MM.1S (cell line): ENCODE measurements at places on chromosomes 3 and 15.

- DNase-seq, result no peak
These were observed at the start of gene MUSTN1 for GRCh38 chr3:52834871-52835501. MUSTN1 (minus strand) TSS chr3:52835019; CDS start chr3:52834948, 71 bp downstream.

- no peak for DNase-seq
These were observed 708.4 kb upstream of the CBLB start for GRCh38 chr3:106577241-106577640.

- DNase-seq, result no peak
These were observed 97.0 kb downstream of the HHLA2 start for GRCh38 chr3:108393128-108393900.

- DNase-seq, result no peak
These were observed 126.8 kb downstream of the KCNAB1 start for GRCh38 chr3:156246961-156247725.

DNA sequence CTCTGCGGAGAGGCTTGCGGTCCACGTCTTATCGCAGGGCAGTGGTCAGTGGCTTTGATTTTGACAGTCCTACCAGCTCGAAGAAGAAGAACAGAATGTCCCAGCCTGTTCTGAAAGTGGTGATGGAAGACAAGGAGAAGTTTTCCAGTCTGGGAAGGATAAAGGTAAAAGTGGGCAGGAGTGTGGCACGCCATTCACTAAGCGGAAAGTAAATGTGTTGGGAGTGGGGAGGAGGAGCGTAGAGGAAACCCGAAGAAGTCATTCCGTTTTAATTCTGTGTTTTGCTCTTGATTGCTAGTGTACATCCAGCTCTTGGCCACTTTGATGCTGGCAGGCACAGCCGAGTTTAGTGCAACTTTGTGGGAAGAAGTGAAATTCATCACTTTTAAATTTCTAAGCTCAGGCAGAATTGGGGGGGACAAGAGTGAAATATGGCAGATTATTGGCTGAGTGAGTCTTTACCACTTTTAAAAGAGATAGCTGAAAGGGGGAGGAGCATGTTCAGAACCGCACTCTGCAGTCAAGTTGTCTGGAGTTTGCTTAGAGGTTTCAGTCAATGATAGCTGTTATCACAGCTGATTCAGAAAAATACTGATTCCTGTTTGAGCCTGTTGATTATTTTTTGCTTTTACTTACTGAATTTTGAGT is 1.8 kb downstream of the ARHGEF26 start:
- DNase-seq, result peak; percentile 70

DNA sequence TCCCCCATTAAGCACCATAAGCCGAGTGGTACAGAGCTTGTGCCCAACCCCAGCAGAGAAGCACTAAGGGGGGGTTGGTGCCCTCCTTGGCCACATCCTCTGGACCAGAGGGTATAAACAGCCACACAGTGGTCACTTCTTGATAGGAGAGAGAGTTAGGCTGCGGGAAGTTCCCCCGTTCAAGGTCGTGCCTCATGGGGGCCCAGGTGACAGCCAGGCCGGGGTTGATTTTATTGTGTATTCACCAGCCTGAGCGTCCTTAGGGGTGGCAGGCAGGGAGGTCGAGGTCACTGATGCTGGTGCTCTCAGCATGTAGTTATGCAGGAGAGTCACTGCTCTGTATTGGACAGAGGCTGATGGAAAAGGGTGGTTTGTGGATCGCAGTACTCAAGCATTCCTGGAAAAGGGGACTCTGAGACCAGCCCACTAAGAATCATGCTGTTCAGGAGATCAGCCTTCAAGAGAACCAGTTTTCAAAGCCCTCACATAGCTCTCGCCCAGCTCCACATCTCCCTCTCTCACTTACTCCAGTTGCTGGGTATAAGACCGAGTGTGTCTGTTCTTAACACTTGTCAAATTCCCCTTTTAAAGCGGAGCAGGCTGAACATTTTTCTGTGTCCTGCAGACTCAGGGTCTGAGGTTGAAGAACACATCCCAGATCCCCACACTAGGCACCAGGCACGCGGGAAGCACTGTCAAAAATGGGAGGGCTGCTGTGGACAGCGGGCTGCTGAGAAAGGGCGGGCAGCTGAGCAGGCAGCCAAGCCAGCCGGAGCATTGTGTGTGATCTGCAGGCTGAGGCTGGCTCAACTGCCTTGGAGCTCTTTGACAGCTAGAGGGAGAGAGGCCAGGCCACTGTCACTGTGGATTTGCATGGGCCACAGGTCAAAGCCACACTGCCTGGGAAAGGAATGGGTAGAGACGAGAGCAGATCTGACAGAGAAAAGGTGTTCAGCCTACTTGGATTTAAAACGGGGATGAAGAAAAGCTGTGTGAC is 279.3 kb upstream of the LRRFIP2 start:
- no peak for DNase-seq

DNA sequence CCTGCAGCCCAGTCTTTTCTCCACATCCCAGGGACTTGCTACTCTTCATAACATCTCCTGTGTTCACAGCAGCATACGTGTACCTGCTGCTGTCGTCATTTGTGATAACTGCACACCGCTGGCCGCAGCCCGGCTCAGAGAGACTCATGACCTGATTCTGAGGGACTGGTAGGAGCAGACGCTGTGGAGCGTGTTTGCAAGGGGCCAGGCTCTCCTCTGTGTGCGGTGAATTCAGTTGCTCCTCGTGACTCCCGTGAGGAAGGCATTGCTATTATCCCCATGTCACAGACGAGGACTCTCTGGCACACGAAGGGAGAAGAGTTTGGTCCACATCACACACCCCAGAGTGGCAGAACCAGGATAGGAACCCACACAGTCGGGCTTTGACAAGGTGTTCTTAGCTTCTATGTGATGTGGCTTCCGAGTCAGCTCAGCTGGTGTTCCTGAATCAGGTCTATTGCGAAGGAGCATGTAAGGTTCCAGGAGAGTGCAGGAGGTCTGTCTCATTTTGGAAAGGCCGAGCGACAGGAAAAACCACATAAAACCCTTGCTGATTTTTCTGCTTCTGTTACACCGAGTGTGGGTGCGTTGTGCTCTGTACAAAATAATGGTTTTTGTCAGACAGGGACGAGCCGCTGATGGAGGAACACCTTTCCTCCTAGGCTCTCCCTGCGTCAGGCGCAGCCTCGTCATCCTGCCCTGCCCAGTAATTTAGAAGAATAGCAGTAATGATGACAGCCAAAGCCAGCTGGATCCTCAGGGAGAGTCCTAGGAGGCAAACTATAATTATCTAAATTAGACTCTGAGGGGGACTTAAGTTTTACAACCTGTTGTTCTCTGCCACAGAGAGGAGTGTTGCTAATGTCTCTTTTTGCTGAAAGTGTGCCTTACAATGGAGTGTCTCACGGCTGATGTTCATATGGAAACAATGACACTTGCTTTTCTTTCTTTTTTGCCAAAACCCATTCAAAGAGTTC is 157.5 kb upstream of the RGMA start:
- no peak for DNase-seq

GRCh38 chr3:177692304-177692975 is 495.2 kb upstream of the TBL1XR1 start:
- DNase-seq, result no peak

DNA sequence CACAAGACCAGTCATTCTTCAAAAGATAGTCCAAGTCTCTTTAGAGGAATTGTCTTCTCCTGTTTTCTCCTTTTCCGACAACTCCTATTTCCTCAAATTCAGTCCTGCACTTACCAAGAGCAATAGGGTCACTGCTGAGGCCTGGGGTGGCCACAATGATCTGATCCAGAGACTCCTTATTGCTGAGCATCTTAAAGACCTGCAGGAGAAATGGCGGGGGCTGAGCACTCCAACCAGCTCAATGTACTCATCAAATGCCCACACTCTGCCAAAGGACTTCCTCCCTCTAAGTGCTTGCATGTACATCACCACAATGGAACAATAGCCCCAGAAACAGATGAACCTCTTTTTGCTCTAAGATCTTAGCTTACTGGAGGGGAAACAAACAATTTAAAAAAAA is 9.6 kb downstream of the UBL7 start:
- DNase-seq, result no peak

- no peak for DNase-seq
These were observed 12.3 kb downstream of the HCLS1 start for GRCh38 chr3:121648219-121648958.

DNA sequence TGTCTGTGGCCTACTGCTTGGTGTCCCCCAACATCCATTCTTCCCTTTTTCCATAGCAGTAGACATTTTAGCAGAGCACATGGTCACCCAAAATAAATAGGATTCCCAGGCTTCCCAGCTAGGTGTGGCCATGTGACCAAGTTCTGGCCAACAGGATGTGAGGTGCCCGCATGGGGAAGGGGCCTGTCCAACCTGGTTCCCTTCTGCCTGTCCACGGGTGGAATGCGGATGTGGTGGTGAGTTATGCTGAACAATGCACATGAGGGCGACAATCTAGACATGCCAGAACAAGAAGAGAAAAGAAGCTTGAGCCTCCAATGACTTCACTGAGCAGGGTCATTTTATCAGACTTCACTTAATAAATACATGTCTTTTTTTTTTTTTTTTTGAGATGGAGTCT is 77.6 kb upstream of the DLG1 start:
- DNase-seq, result no peak

DNA sequence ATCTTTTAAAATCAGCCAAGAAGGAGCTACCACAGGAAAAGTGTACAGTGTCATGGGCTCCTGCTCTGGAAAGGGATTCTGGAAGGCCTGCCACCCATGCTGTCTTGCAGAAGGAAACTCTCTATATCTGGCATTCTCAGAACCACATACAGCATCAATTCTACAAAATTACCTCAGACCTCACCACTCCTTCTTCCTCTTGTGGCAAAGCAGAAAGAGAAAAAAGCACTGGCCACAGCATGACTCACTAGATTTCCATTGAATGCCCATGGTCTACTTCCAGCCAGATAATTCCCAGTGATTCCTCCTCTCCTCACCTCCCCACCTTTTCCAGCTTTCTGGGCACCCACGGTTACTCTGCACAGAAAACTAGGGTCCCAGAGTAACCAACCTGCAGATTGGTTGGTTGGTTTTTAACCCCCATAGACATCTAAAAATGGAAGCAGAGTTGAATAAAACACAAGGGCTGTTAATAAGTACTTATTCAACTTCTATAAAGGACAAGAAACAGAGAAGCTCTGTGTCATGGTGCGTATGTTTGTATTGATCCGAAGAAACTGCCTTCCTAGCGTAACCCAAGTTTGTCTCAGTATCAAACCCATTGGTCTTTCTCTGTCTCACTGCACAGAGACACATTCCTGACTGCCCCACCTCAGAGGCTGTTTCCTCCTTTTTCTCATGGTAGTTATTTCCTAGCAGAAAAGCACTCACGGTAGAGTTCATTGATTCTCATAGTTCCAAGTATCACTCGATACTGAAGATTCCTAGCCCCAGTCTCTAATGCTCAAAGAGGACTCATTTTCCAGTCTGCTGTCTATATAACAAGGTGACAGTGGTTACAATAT is 67.7 kb downstream of the LDHAL6B start:
- DNase-seq, result no peak

GRCh38 chr15:76196269-76197231 is 114.7 kb downstream of the ETFA start:
- DNase-seq, result no peak

DNA sequence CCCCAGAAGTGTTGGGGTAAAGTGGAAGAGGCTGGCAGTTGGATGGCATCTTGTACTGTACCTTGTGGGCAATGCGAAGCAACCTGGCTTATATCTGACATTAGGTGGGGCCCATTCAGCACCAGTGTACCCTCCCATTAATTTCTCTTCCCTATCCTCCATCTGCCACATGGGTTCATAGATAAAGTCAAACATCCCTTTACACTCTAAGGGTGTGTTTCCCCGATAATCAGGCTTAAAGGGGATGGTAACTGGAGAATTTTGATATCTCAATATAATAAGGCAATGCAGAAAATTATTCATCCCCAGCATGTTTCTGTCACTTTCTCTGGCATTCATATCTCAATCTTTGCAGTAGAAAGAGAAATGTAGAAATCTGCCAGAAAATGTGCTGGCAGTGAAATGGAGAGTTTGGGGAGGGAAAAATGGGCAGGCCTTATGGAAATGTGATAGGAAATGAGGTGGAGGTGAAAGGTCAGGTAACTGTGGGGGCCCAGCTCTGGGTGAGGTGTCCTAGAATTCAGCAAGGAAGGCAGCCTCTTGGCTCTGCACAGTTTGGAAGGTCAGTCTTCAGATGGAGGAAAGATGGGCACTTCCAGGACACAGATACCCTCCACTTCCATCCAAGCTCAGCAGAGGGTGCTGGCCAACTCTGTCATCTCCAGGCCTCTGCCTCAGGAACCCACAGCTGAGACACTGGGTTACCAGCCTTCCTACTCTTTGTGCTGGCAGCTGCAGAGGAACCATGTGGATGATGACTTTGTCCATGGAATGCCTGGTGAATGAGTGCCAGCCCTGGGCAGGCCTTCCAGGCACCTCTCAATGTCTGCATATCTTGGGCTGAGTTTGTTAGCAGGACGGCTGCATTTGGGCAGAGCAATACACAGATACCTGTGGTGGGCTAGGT is 325.9 kb upstream of the CTDSPL start:
- no peak for DNase-seq
